SK-N-DZ (cell line): ENCODE measurements at places on chromosomes 1 and 21.

DNA sequence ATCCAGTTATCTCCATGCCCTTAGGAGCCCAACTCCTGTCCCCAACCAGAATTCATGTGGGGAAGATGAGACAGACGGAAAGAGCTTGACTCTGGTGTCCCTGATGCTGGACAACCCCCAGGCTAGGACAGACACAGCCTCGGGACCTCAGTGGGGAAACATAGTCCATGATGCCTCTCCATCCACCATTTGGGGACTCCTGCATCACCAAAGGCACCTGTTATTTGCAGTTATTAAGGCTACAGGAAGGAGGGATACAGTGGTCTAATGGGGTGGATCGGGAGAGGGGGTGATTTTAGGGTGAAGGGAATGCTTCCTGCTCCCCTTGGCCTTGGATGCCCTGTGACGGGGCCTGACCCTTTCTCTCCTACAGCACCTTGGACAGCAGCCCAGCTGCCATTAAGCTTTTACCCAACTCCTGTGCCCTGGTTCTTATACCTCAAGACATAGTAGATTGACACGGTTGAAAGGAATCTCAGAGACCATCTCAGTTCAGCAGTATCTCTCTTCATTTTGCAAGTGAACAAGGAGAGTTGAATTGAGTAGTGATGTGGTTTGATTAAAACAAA is 111.6 kb downstream of the MATN1 start:
- no peak for DNase-seq

DNA sequence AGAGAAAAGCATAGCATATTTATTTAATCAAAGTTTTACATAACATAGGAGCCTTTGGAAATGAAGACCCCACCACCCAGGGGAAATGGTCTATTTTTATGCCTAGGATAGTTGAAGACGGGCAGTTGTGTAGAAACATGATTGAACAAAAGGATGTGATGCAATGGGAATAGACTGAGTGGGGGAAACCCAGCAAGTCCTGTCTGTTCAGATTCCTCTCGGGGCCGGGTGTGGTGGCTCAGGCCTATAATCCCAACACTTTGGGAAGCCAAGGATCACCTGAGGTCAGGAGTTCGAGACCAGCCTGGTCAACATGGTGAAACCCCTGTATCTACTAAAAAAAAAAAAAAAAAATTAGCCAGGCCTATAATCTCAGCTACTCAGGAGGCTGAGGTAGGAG is 298.3 kb downstream of the MATN1 start:
- no peak for DNase-seq

DNA sequence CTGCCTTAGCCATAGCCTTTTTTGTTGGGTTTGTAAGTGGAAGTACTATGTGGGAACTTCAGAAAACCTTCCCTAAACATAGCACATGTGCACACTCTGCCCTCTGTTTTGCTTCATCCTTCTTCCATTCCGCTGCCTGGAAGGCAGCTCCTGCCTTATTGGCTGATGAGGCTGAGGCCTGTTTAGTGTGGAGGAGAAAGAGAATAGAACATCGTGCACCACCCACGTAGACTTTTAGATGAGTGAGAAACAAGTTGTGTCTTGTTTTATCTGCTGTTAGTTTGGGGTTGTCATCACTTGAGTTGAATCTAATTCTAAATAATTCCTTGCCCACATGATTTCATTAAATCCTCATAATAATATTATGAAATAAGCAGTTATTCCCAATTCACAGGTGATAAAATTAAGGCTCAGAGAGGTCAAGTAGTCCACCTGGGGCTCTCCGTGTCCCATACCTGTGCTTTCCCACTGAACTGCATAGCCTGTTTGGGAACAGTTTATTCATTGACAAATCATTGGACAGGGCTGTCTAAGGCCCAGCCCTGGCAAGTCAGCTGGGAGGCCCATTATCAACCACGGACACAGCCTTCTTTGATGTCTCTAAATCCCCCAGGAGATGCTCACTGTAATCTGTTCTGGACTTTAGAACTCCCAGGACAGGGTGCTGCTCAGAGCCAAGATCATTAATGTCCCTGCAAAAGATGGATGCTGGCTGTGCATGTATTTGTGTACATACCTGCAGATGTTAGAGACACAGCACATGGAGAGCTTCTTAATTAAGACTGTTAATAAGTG is 93.0 kb downstream of the ABCA4 start:
- DNase-seq: no peak

- DNase-seq: no peak
Measured at GRCh38 chr1:185861630-185862029, 127.4 kb downstream of the HMCN1 start.

GRCh38 chr1:37477198-37477931 is 3.0 kb downstream of the ZC3H12A start:
- DNase-seq: no peak

- no peak for DNase-seq
Measured at GRCh38 chr1:56081173-56081572, 498.2 kb downstream of the PLPP3 start.

DNA sequence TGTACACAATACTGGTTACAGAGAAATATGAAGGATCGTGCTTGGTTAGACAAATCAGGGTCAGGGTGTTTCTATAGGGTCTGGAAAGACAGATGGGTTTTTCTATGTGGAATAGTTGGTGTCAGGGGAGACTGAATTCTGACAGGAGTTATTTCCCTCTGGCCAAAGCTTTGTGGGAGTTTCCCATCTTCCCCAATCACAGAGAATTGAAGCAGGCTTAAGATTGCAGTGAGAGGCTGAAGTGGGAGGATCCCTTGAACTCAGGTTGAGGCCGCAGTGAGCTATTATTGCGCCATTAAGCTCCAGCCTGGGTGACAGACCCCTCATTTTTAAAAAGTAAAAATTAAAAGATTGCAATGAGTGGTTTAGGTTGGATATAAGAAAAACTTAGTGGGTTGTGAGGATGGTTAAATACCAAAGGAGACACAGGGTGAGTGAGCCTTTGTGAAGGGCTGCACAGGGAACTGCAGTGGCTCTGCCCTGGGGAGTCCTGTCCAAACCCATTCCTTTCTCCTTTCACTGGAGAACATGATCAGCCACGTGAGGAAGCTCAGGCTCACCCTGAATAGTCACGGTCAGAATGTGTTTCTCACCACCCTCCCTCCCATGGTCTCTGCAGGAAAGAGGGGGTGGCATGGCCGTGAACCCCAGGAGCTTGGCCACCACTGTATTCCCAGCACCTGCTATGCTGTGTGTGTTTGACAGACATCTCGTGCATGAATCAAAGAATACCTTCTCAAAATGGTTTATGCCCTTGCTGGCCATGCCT is 101.2 kb downstream of the INTS7 start:
- no peak for DNase-seq

GRCh38 chr1:112169517-112169916 is 180.0 kb upstream of the KCND3 start:
- DNase-seq: no peak

- DNase-seq: no peak
Measured at GRCh38 chr1:159991513-159991912, 37.5 kb upstream of the SLAMF9 start.
